NCI-H187 treated with DMSO at 0.1 percent for 48 hours (cell line): ENCODE measurements at places on chromosomes 16 and 17.
A peak's percentile ranks its signal among the peaks of the same experiment; 100 is the strongest.

DNA sequence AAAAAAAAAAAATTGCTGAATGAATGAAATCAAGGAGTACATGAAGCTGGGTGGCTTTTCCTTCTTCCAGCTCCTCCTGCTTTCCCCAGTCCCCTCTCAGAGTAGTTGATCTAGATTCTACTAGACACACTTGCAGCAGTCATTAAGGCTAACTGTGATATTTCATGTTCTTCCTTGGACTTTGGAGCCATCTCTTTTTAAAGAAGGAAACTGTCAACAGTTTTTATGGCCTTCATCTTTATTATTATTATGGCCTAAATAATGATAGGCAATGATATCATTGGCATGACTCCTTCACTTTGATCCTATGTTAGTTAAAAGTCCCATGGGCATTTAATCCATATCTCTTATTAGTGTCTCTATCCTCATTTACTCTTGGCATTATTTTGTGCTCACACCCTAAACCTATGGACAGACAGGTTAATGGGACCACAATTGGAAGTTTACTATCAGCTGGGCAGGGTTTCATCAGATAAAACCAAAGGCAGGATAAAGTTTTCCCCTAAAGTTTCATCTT lies 9.7 kb downstream of the C17orf78 start:
- no peak for DNase-seq

- DNase-seq, result no peak
Measured at GRCh38 chr16:17470182-17470907, 415 bp downstream of the XYLT1 start.

GRCh38 chr17:50908140-50908859 lies 42.1 kb upstream of the TOB1 start:
- DNase-seq, result no peak

GRCh38 chr17:39208893-39209292 lies 8.8 kb downstream of the RPL19 start:
- DNase-seq, result peak; percentile 49

DNA sequence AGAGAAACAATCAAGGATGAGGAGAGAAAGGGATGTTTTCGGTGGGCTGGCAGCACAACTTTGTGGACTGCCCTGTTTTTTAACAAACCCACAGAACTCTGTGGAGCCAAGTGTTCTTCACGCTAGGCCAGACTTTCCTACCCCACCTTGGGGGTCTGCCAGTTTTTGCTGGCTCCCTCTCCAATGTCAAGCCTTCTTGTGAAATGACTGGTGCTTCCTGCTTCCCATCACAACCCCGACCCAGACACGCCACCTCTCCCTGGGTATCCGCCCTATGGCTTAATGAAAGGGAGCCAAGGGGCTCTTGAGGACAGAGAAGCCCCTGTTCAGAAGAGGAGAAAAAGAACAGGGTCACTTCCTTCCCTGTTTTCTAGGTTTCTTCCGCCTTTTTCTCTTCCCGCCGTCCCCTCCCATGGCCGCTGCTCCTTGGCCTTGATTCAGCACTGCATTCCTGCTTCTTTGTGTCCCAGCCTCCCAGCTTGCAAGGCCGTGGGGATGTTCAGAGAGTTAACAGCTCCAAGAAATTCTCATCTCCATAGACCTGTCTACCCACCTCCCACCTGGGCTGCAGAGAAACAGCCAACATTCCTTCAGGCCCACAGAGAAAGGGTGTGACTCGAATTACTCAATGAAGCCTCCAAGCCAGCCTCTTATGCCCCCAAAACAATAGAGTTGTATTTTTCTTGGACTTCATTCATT lies 16.5 kb upstream of the SOX9 start:
- DNase-seq, result no peak

- DNase-seq, result no peak
Measured at GRCh38 chr16:17379121-17379571, 91.6 kb downstream of the XYLT1 start.
